Fibroblast of skin of left biceps (primary cell): ENCODE measurements at places on chromosomes 16 and 17.
A peak's percentile ranks its signal among the peaks of the same experiment; 100 is the strongest.

- DNase-seq = no peak
Measured at GRCh38 chr16:6977916-6978315, 354.7 kb upstream of the RBFOX1 start.

- no peak for DNase-seq
Measured at GRCh38 chr17:43625606-43626005, 36.1 kb downstream of the MEOX1 start.

- DNase-seq = no peak
Measured at GRCh38 chr17:67818110-67819002, 6.9 kb upstream of the BPTF start.

DNA sequence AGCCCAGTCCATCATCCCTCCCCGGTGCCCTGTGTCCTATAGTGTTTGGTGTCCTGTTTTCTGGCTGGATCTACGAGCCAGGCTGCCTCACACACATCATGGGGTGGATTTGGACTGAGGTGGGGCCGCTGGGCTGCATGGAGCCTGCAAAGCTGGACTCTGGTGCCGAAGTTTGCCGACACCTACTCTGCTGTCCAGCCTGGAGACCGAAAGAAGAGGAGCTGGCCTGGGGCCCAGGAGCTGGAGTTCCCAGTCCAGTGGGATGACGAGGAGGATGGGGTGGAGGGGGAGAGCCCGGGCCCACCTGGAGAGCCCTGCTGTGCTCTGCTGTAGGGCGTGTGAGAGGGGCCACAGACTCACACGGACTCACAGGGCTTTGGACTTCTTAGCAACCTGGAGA, 40.3 kb upstream of the ENPP7 start:
- no peak for DNase-seq

GRCh38 chr17:17580662-17581470, 10.6 kb downstream of the PEMT start:
- DNase-seq = no peak

DNA sequence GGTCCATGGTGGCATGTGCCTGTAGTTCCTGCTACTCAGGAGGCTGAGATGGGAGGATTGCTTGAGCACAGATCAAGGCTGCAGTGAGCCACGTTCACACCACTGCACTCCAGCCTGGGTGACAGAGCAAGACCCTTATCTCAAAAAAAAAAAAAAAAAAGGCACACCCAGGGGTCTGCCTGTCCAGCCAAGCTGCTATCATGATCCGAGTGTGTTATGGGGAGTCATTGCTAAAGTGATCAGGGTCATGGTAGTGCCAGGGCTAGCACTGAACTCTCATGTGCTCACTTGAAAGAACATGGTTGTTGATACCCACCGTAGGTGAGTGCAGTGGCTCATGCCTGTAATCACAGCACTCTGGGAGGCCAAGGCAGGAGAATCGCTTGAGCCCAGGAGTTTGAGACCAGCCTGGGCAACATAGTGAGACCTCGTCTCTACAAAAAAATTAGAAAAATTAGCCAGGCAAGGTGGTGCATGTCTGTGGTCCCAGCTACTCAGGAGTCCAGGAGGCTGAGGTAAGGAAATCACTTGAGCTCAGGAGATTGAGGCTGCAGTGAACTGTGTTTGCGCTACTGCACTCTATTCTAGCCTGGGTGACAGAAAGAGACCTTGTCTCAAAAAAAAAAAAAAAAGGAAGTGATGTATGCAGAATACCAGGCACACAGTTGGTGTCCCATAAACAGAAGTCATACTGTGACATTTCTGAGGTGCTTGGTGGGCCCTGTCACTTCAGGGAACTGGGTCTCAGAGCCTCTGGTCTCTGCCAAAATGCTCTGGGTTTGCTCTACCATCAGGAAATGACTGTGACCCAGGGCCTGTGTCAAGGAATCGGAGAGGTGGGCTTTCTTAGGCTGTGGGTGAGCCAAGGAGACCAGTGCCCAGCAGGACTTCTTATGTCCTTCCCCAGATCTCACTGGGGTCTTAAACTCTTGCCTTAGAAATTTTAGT, 2.2 kb downstream of the PRM1 start:
- DNase-seq = no peak

GRCh38 chr16:67606632-67607031, 38.3 kb upstream of the CARMIL2 start:
- no peak for DNase-seq

GRCh38 chr17:79905832-79906231, 66.6 kb upstream of the CBX4 start:
- DNase-seq = no peak

- DNase-seq = no peak
Measured at GRCh38 chr16:56192635-56192945, 1.3 kb downstream of the GNAO1 start.

DNA sequence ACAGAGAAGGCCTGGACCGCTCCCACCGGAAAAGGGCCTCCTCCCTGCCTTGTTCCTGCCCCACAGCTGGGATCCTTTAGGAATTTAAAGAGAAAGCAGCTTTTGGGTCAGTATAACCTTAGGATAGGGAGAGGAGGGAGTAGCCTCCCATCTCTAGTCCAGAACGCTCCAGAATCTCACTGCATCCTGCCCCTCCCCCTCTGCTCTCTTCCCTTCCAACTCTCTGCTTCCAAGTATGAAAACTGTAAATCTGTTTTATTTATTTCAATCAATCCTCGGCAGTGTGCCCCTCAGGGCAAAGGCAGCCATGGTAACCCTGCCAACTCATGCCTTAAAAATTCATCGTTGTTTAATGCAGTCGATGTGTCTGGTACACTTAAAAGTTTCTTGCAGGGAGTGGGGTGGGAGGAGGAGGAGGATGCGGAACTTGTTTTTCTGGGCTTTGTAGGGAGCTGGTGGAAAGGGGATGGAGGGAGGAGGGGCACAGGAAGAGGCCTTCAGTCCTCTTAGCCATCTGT, 21.2 kb upstream of the MTSS2 start:
- DNase-seq = peak; percentile 70

DNA sequence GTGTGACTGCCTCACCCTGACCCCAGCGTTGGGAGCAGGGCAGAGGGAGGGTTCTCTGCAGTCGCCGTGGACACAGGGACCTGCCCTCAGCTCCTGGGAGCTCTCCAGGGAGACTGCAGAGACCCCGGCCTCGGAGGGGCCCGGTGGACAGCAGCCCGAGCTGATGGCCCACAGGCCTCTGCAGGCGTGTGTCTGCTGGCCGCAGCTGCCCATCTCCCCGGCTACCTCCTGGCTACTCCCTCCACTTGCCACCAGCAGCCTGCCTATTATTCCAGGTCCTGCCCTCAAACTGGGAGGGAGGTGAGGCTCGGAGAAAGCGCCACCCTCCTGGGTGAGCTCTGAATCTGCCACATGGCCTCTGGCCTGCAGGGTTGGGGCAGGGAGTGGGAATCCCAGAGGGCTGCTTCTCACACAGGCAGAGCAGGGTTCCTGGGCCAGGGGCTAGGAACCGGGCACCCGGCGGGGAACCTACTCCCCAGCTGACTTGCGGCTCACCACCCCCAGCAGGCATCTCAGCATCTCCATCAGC, 7.2 kb downstream of the SLC16A5 start:
- DNase-seq = no peak

GRCh38 chr16:55125818-55126385, 195.2 kb downstream of the IRX5 start:
- DNase-seq = no peak

DNA sequence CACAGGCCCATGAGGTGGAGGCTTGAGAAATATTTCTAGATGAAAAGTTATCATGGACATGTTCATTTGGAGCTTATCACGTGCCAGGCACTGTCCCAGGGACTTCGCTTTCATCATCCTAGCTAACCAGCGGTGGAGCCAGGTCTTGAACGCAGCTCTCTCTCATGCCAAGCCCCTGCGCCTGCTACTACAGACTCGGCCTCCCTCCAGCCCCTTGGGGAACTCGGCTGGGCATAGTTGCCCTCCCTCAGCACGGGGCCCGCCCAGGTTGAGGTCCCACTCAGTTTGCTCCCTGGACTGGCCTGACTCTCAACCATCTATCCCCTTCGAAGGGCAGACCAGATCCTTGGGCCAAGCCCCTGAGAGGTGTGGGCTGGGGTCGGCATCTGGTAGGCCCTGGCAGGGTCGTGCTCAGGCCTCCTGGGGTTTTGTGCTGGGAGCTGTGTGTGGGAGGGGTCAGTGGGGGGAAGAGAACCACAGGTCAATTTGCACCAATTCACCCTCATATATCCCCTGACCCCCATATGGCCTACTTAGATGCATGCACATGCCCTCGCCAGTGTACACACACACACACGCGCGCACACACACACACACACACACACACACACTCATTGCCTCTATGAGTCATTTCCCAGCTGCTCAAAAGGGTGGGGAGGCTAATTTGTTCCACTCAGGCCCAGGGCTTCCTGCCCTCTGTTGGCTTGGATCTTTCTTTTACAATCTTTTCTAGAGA, 12.1 kb upstream of the SCN4A start:
- peak; percentile 57 for DNase-seq

GRCh38 chr17:57288773-57289121, 32.4 kb downstream of the MSI2 start:
- DNase-seq = no peak

GRCh38 chr17:42509841-42510240, 26.2 kb upstream of the NAGLU start:
- DNase-seq = no peak

- no peak for DNase-seq
Measured at GRCh38 chr17:83118071-83118841, 38.8 kb downstream of the METRNL start.

- DNase-seq = no peak
Measured at GRCh38 chr16:66041907-66042306, 324.6 kb upstream of the CDH5 start.

DNA sequence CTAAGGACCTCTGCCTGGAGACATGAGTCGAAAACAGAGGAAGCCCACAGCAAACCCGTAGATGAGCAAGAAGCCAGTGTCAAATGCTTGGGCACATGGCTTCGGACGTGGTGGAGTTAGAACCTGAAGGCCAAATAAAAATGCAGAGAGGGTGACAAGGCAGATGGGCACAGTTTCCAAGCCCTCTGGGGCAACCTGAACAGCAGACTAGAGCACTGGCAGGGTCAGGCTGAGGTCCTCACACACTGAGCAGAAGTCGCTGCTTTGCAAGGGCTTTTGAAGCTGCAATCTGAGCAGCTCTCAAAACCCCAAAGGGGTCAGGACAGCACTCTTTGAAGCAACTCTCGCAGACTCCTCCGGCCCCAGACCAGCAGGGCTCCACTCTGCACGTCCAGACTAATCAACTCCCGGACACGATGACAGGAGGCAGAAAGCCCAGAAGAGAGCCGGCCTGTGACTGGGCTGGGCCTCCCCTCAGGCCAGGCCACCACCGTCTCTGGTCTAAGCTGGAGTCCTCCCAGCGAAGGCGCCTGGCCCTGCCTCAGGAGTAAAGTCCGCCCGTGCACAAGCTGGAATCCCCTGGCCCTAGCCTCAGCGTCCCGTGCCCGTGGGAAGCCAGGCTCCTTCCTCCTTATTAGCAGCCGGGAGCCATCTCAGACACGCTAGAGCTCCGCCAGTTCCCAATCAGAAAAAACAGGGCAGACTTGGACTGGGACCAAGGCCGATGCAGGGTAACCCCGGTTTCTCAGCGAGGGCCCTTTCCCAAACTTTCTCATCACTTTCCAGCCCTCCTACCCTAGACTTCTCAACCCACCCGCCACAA, 924 bp downstream of the SMARCD2 start:
- DNase-seq = no peak

- no peak for DNase-seq
Measured at GRCh38 chr17:35536664-35537171, 760 bp downstream of the SLFN12L start.

DNA sequence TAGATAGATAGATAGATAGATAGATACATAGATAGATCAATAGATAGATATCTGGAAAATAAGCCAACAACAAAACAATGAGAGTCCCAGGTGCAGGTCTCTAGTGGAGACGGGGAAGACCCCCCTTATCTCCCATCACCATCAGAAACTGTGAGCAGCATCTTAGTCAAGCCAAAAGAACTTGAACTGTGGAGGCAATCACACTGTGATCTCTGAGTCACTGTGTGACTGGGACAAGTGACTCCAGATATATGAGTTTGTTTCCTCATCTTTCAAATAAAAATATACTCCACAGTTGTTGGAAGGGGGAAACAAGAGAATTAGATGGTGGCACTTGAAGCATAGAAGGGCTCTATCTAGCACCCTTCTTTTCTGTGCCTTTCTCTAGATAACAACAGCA, 42.1 kb downstream of the NOG start:
- no peak for DNase-seq

GRCh38 chr17:1643293-1643998, 2.1 kb downstream of the SCARF1 start:
- no peak for DNase-seq

GRCh38 chr16:10181196-10182162, 749 bp downstream of the GRIN2A start:
- DNase-seq = no peak

DNA sequence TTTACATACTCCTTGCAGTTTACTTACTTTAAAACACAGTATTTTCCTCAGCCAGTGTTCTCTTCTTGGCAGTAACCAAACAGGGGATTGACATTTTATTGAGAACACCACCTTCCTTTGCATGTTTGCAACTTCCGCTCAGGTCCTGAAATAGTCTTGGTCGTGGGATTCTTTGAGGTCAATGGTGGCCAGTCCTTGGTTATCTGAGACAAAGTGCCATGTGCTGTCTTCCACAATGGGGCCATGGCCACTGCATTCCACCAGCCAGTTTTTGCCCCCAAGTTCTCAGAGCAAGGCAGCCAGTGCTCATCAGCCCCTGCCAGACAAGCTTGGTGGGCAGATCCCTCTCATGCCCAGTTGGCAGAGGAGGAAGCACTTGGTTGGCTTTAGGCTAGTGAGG, 22.9 kb downstream of the CMTM4 start:
- DNase-seq = no peak

DNA sequence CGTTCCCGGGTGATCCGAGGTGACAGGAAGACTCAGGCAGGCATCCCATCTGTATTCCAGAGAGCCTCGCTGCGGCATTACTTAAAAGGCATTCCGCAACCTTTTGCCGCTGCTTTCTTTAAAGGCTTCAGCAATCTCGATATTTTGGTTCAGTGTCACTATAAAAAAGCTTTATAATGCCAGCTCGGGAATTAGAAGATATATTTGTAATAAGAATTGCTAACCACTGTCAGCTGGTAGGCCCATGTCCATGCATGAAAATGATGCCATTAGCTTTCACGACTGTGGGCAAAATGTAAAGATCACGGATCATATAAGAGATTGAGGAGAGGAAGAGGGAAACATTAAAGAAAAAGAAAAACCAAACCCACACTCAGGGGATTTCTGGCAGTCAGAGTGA, 578.6 kb upstream of the CDH5 start:
- DNase-seq = no peak
